ENCODE measurements at places on chromosomes 13 and 19. TPM values are rescaled to one million over a fixed set of nuclear protein-coding genes. Genes with fewer than 3 reads are reported as not detected.

ZNF284 gene
- polyA plus RNA-seq, result 0.38 TPM

DCLK1 gene
- not detected for polyA plus RNA-seq

- DNase-seq, result no peak
Measured at GRCh38 chr19:50869479-50869878, 3.8 kb upstream of the KLK2 start.

DNA sequence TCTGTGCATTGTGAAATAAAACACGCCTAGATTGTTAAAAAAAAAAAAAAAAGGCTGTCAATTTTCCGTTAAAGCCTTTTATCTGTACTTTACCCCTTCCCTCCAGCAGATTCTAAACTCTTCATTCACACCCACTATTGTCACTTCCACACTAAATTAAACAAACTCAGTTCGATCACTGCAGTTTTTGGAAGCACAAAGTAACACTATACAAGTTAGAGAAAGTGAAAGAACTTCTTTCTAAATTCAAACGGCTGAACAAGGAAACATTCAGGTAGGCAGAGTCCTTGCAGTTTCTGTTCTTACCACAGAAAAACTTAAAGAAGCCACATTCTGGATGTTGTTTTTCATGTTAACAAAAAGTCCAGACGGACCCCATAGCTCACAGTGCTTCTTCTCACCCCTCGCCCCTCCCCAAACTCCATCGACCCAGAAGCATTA, 27.5 kb upstream of the UBE2L5 start:
- DNase-seq, result peak; percentile 50

- DNase-seq, result no peak
Measured at GRCh38 chr19:48798937-48799336, 11.9 kb downstream of the BCAT2 start.

All from naive B cell (primary cell).